ENCODE measurements at places on chromosomes 7 and 10. TPM values are rescaled to one million over a fixed set of nuclear protein-coding genes. Genes with fewer than 3 reads are reported as not detected.

GRCh38 chr7:19713676-19714075 lies 4.8 kb upstream of the POLR1F start:
- peak; percentile 26 for DNase-seq

GRCh38 chr10:72218726-72219125 lies 2.6 kb upstream of the ASCC1 start:
- no peak for DNase-seq

DNA sequence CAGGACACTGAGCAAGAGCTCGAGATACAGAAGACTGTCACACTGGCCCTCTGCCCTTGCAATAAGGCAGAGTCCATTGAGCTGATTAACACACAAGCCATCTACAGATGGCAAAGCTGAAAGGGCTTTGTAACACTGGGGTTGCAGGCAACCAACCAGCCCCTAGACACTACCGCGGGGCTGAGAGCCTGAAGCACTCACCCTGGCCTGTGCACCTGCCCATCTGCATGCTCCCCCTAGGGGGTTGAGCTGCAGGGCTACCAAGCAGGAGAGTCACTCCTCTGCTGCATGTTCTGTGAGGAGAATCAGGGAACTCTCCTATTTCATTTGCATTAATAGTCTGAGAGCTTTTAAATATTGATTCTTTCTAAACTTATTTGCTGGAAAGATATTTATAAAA lies 128.1 kb upstream of the VIPR2 start:
- no peak for DNase-seq

Gene MMD2
- total RNA-seq = not detected

DNA sequence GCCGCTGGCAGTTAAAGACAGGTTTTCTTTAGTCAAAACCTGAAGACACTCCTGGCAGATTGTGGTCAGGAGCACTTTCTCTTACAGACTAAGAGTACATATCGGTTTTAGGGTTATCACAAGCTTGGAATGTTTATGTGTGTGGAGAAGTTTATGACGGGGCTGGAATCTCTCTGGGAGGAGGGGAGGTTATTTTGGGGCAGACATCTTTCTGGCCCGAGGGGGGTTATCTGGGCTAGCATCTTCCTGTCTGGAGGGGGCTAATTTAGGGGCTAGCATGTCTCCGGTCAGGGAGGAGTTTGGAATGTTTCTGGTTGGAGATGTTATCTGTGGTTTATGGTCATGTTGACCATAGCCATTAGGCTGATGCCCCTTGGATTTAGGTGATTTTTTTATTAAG lies 141.2 kb upstream of the KIF5B start:
- DNase-seq = no peak

Gene SHH
- 0.23 TPM for total RNA-seq

- DNase-seq = no peak
These were observed 673.7 kb downstream of the SUGCT start for GRCh38 chr7:40808378-40808942.

GRCh38 chr10:113444766-113445365 lies 108.0 kb upstream of the HABP2 start:
- no peak for DNase-seq

DNA sequence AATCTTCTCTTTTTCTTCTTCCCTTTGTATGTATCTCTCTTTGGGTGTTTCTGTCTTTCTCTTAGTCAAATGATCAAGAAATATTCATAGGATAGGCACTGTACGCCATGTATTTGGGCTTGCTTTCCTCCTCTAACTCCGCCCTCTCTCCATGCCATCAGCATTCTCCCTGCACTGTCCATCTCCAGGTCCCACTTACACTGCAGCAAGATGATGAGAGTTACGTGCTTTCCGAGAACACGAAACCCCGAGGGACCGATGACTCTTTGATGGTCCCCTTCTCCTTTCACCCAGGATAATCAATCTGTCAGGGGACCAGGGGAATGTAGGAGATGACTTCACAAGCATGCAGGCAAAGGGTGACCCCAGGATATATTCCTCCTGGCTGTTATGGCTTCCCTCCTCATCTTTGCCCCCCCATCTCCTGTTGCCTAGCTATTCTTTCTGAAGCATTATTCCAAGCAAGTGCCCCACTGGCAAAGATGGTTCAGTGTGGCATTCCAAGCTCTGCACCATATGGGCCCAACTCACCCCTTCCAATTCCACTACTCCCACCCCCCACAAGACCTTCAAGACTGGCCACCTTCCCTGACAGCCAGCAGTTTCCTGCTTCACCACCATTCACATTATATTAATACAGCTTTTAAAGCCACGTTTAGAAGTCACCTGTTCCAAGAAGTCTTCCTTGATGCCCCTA lies 40.0 kb downstream of the HIF1AN start:
- DNase-seq = no peak

Gene MYH16
- total RNA-seq = not detected

DNA sequence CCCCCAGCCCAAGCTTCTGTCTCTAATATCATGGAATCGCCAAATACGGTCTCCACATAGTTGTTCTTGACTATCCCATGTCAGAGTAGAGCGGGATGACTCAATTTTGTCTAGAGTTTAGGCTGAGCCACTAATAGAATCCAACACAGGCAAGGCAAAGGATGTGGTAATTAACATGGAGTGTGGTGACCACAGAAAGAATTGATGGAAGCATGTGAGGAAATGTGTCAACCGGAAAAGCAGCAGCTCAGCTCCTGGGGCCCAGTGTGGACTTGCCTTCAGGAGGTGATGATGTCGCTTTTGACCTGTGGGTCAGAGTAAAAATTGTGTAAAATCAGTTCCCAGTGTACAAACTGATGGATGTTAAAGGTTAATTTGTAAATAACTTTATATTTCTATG lies 139.3 kb upstream of the KLF6 start:
- DNase-seq = no peak

DNA sequence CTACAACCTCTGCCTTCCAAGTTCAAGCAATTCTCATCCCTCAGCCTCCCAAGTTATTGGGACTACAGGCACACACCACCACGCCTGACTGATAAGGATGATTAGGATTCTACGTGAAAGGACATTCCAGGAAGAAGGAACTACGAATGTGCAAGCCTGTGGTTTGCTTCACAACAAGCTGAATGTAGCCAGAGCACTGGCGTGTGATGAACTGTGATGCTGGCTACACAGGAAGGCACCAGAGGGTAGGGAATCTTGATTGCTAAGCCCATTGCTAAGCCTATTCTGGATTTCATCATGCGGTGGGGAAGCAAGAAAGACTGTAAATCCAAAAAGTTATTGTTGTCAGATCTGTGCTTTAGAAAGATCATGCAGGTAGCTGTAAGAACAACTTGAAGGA lies 72.3 kb upstream of the SRRM3 start:
- DNase-seq = no peak

- DNase-seq = peak; percentile 34
These were observed 327.8 kb upstream of the C7orf33 start for GRCh38 chr7:148262721-148263229.

- no peak for DNase-seq
These were observed 4.8 kb downstream of the UPK3B start for GRCh38 chr7:76514926-76515771.

DNA sequence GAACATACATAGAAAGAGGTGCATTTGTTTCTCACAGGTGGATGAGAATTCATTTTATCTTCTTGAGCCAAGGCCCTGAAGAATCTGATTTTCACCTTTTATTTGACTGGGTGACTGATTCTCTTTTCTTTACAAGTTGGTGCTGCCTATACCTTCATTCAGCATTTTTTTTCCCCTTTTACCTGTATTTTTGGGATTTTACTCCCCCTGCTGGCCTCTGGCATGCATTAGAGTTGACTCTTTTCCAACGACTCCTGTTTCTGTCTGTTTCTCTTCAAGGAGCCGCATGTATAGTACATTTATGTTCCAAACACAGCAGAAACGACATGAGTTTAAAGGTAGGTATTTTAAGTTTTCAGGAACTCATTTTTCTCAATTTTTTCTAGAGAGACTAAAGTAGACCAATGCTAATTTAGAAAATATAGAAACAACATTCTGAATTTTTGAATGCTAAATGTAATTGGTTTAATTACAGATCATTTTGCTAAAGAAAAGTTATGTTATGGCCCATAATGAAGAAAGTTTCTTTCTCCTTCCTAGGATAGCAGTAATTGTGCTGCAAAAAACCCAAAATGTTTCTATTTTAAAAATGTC lies 149.8 kb upstream of the HDAC9 start:
- no peak for DNase-seq

- DNase-seq = no peak
These were observed 4.3 kb upstream of the UTF1 start for GRCh38 chr10:133225707-133226191.

- DNase-seq = peak; percentile 84
These were observed 5.3 kb downstream of the HOXA11 start for GRCh38 chr7:27179503-27180430.

DNA sequence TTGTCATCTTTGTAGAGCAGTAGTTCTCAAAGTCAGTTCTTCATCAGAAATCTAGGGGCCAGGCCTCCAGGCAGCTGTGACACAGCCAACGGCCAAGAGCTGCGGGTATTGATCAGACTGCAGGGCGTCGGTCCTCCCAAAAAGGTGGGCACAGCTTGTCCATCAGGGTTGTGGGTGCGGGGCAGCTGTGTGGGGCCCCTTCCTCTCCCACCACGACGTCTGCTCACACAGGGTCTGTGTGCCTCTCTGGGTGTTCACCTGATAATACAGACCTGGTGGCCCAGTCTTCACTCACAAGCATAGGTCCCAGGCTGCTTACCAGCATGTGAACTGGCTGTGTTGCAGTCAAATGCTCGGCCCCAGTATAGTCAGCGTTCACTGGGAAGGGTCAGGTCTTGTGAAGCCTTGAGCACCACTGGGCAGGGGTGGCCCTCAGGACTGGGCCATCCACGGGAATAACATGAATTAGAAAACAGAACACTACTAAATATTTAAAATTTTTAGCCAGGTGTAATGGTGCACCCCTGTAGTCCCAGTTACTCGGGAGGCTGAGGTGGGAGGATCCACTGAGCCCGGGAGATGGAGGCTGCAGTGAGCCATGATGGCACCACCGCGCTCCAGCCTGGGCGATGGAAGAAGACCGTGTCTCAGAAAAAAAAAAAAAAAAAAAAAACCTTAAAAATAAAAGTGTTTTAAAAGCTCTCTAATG lies 102.8 kb upstream of the DIP2C start:
- no peak for DNase-seq

GRCh38 chr10:64881257-64881656 lies 1360.1 kb downstream of the REEP3 start:
- no peak for DNase-seq

GRCh38 chr7:125459038-125459437 lies 529.4 kb upstream of the POT1 start:
- no peak for DNase-seq

Gene NEBL
- 18.7 TPM for total RNA-seq

Gene STN1
- total RNA-seq = 13.8 TPM

DNA sequence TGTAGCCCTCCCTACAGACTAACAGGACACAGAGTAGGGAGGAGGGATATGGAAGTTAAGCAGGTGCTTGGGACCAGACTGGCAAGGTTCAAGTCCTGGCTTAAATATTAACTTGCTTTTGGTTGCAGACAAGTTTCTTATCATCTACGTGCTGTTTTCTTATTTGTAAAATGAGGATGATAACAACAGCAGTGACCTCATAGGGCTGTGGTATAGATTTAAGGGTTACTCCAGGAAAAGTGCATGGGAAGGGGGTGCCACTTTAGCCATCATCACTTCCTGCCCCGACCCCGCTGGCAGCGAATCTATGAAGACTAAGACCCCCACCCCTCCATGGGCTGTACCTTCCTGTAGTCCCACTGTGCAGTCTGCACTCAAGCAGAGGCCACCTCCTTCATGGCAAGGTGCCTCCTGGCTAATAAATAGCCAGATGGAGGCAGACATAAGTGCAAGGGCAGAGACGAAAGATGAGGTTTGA lies 250.2 kb downstream of the COBL start:
- DNase-seq = peak; percentile 75

Gene OR2A42
- not detected for total RNA-seq

DNA sequence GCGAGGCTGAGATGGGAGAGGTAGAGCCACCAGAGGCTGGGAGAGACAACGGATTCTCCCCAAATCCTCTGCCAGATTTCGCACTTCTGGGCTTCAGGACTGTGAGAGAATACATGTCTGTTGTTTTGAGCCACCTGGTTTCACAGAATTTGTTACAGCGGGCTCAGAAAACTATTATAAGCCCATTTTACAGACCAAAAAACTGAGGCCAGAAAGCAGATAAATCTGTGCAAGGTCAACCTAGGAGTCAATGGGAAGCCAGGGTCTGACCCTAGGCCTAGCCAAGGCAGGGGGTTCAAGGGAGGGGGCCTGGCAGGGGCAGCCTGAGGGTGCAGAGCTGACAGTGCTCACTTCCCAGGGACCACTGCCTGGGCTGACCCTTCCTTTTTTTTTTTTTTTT lies 8.7 kb downstream of the MYL10 start:
- DNase-seq = no peak

- DNase-seq = peak; percentile 54
These were observed 132.6 kb downstream of the AKR1D1 start for GRCh38 chr7:138208864-138209263.

- no peak for DNase-seq
These were observed 14.9 kb downstream of the MAD1L1 start for GRCh38 chr7:2217716-2218443.

DNA sequence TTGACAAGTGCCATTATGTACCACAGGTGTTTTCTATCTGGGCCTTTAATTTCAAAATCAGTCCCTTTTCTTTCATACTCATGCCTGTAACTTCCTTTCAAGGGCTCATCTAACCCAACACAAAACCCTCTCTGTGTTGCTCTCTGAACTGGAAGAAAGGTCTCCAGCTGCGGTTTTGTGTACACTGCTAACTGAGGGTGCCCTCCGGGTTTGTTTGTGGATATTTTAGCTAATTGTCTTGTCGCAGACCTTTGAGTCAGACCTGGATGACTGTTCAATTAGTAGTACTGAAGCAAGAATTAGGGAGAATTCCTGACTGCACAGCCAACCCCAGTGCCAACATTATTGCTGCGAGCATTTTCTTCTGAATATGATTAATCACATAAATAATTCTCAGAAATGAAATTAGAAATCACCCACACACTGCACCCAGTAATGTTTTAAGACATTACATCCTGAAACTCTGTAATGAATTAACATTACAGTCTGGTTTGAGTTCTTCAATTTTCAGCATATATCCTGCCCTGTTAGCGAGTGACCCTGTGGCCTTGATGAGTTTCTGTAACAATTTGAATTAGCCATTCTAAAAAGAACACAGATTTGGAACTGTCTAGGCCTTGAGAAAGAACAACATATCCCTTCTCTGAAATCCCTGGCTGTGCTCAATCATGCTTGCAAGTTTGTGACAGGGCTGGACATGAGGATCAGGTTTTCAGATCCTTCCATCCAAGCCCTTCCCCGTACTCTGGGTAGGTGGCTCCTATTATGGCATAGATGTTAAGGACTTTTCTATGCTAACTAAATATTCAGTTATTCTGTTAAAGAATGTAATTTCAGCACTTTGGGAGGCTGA lies 460.1 kb downstream of the PLXDC2 start:
- DNase-seq = no peak

DNA sequence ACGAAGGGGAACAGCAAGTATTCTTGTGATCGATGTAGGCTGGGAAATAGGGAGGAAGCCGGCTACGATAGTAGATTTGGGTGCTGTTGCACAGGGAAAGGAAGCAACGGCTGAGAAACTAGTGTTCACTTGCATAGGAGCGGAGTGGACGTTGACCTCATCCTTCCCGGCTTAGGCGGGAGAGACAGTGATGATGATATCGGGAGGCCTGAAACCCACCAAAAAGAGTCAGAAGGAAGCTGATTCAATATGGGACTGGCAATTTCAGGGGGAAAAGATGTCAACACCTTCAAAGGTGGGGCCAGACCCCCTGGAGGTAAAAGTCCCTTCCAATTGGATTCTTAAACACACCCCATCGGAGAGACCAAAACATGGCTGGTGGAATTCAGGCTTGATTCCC lies 61.3 kb downstream of the CARD11 start:
- DNase-seq = no peak

GRCh38 chr10:119306986-119307392 lies 99.6 kb downstream of the GRK5 start:
- DNase-seq = no peak

Gene MUC3A
- 5.8 TPM for total RNA-seq

All from pancreas (tissue), 10 donors.